ENCODE measurements at places on chromosomes 12 and 14.

GRCh38 chr14:96136371-96137005 is 68.2 kb upstream of the BDKRB2 start:
- no peak for DNase-seq

- no peak for DNase-seq
Observed at GRCh38 chr12:29644536-29645162, 139.1 kb downstream of the TMTC1 start.

DNA sequence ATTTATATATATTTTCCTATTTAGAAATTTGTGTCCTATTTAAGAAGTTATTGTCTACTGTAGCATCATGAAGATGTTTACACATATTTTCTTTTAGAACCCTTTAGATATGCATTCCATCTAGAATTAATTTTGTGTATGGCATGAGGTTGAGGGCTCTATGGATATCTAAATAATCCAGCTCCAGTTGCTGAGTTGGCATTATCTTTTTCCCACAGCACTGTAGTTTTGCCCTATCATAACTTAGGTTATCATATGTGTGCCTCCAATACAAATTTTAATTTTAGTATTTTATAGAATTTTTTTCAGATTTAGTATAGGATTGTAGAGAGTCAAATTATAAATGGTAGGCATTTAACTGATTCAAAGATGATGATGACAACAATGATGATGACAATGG is 159.3 kb downstream of the NPAS3 start:
- no peak for DNase-seq

DNA sequence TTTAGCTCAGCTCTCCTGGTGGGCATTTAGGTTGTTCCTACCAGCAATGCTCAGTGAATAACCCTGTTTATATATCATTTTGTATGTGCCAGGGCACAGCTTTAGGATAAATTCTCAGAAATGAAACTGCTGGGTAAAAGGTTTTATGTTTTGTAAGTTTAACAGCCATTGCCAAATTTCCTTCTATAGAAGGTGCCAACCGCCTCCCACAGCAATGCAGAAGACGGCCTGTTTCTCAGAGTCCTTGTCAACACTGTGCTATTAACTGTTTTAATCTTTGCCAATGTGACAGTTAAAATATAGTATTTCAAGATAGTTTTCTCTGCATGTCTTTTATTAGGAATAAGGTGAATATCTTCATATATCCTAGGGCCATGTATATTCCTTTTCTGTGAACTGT is 65.0 kb downstream of the PPP1R13B start:
- no peak for DNase-seq

DNA sequence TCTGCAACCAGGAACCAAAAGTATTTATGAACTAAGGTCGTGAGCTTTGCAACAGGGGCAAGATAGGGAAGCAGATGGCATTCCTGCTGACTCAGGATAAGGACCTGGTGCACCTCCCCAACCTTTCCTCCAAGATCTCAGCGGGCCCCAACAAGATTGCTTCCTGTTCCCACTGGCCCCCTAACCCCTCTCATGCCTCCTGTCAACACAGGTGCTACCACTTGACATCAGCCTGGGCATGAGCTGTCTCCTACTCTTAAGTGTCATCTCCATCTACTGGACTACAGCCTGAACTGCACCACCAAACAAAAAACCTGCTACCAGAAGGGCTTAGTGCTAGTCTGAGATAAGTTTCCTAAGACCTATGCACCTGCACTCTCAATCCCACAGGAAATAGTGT is 32.7 kb downstream of the MED6 start:
- DNase-seq = peak; percentile 35

- DNase-seq = peak; percentile 58
Observed at GRCh38 chr12:125683748-125684381, 618.6 kb downstream of the AACS start.

DNA sequence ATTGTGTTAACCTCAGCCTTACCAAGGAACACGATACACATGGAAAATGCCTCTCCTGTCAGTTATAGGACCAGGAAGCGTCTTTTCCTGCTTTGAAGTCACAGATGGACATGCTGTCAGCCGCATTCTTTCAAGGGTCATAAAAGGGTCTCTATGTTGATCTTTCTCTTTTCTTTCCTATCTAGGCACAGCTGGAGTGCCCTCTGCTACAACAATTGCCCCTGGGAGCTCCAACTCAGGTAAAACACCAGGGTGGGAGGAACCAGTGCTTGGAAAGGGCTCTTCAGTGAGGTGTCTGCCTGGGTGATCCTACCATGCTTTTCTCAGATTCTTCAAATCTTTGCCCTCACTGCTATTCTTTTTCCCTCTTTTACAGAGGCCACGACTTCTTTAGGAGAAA is 157.4 kb upstream of the CNTN1 start:
- DNase-seq = no peak

GRCh38 chr14:65961004-65961403 is 525.2 kb upstream of the CCDC196 start:
- peak; percentile 55 for DNase-seq

GRCh38 chr14:71549421-71550050 is 382.7 kb upstream of the RGS6 start:
- DNase-seq = no peak

DNA sequence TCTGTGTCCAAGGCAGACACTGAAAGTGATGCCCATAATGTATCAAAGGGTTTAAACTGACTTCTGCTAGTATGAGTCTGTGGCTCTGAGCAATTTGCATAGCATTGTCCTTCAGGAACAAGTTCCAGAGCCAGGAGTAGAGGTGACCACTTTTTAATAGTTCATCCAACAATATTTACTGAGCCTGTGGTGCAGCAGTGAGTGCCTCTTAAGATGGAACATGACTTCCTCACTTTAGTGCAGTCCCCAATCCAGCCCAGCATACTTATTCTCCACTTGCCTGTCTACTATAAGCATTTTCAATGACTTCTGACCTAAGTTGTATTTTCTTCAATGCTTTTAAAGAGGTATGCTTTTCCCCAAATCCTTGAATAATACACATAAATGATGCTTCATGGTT is 611.3 kb downstream of the MED13L start:
- DNase-seq = no peak

DNA sequence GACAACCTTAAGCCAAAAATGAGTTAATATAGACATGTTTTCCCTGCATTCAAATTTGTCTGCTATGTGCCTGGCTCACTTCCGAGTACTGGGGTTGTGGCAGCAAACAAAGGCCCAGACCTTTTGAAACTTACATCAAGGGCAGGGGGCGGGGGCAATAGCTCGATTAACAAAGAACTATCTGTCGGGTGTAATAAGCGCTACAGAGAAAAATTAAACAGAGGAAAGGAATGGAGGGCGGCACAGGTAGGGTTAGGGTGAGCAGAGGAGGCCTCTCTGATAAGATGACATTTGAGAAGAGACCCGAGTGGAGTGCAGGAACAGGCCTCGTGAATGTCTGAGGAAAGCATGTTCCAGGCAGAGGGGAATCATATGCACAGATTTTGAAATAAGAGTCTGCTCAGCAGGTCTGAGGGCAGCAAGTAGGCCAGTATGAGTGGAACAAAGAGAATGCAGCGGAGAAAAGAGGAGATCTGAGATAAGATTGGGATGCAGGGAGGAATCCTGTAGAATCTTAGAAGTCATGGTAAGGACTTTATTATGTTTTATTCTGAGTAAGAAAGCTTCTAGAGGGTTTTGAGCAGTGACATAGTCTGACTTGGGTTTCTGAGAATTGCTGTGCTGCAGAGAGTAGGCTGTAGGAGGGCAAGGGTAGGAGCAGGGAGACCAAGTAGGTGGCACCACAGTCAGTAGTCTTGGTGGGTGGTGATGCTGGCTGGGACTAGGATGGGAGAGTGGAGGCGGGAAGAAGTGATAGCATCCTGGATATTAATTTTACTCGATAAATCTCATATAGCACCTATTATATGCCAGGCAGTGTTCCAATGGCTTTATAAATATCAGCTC is 52.6 kb downstream of the BICDL1 start:
- no peak for DNase-seq

GRCh38 chr12:81811778-81812125 is 52.6 kb upstream of the PPFIA2 start:
- no peak for DNase-seq

GRCh38 chr12:115222220-115222619 is 538.2 kb upstream of the TBX3 start:
- no peak for DNase-seq
